ENCODE measurements at places on chromosomes 1 and 21.

DNA sequence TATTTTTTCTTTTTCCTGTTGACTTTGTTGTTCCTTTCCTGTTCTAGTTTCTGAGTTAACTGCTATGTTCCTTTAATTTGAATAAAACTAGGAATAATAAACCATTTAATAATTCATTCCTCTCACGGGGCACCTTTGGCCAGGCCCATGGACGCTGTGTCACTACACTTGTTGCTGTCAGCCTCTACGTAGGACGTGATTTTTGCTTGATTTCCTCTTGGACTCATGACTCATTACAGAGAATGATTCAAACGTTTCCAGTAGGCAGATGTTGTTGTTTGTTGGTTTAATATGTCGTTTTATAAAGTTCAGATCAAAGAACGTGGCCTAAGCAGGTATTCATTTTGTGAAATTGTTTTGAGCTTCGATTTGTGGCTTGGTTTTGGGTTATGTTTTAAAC lies 9.1 kb upstream of the SLC19A1 start:
- no peak for DNase-seq

DNA sequence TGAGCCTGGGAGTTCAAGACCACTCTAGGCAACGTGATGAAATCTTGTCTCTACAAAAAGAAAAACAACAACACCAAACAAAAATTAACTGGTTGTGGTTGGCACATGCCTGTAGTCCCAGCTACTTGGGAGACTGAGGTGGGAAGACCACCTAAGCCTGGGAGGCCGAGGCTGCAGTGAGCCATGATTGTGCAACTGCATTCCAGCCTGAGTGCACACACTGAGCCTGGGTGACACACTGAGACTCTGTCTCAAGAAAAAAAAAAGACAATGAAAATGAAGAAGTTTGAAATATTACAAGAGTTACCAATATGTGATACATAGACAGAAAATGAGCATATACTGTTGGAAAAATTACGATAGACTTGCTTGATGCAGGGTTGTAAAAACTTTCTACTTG lies 31.9 kb downstream of the PDC start:
- DNase-seq, result no peak

DNA sequence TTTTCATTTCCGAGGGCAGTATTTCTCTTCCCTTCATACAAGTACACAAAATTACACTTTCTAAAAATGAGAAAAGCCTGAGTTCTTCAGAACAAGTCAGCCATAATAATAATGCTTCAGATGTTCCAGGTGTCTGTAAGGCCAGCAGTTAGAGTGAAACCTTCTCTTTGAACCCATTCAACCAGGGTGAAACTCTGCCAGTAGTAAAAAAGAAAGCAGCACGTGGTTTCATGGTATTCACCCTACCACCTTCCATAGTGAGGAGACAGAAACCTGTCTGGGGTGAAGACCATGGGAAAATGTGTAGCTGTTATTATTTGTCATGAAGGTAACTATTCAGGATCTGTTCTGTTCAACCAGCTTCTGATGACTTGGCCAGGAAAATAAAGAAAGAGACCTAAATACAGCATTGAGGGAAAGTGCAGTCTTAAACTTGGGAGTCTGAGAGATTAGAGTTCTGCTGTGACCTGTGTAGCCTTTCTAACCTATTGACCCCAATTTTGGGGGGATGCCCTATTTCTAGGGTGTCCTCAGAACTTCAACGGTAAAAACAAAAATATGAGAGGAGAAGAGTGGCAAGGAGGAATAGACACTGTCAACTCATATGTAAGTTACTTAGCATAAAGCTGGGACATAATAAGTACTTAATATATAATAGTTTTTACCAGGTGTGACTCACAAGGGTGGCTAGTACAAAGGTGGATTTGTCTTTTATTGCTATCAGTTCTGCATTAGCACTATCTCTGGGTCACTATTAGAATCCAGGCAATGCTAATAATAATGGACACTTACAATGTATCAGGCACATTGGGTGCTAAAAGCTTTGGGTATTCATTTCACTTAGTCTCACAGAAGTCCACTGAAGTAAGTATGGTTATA lies 70.0 kb upstream of the TNFSF4 start:
- no peak for DNase-seq

- no peak for DNase-seq
Measured at GRCh38 chr21:33496345-33496744, 4.8 kb upstream of the DNAJC28 start.

GRCh38 chr21:25170681-25171080 lies 436.6 kb downstream of the MRPL39 start:
- no peak for DNase-seq

DNA sequence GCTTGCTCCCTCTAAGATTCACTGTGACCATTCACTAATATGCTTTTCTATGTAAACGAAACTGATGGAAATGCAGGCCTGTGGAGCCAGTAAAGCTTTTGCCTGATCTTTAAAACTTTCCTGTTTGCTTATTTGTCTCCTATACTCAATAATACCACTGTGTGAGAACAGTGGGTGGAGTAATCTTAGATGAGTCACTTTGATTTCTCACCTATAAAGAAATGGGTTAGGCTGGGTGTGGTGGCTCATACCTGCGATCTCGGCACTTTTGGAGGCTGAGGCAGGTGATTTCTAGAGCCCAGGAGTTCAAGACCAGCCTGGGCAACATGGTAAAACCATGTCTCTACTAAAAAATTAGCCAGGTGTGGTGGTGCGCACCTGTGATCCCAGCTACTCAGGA lies 70.8 kb downstream of the RWDD3 start:
- DNase-seq, result no peak

DNA sequence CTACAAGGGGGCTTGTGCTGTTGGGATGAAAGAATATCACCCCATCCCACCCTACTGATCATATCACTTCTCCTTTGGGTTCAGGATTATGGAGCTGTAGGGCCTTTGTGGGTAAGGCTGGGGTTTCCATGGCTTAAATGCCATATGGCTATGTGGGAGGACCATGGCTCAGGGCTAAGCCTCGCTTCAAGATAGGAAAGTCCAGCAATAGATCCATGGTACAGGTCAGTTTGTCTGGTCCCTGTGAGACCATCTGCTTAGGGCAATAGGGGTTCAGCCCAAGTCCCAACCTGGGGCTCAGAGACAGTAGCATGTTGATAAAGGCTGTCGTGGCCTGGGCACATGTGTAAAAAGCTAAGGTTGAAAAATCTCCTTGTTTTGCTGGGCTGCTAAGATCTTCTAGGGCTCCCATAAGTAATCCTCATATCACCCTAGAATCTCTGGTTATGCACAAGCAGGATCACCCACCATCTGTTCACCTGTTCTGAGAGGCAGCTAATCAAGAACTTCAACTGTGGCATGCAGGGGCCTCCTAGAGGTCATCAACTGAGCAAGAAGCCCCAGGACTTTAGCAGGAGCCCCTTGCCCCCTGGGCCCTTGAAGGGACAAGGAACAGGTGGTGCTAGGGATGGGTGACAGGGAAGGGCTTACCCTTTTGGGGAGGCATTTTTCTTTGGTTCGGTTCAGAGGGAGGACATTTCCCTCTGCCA lies 66.5 kb downstream of the UBE2T start:
- DNase-seq, result no peak

GRCh38 chr1:3168678-3169077 lies 99.7 kb downstream of the PRDM16 start:
- no peak for DNase-seq

GRCh38 chr1:62271134-62271533 lies 48.1 kb downstream of the KANK4 start:
- DNase-seq, result no peak

DNA sequence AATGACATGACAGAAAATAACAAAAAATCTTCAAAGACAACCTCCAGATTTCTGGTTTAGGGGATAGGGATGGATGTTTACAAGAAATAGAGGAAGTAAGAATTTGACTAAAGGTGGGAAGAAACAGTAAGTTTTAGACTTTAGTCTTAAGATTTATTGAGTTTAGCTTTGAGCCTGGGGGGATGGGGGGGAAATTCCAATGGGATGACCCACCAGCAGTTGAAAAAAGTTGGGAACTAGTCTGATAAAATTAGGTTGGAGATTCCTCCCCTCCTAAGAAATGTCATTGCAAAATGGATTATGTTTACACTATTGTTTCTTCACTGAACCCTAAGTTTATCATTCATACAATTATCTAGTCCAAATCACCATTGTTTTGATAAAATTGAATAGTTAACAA lies 28.4 kb downstream of the WDR26 start:
- no peak for DNase-seq

- no peak for DNase-seq
Measured at GRCh38 chr1:50132347-50132894, 23.7 kb downstream of the ELAVL4 start.
